ENCODE measurements at places on chromosomes 16 and 17. TPM values are rescaled to one million over a fixed set of nuclear protein-coding genes. Genes with fewer than 3 reads are reported as not detected.
A peak's percentile ranks its signal among the peaks of the same experiment; 100 is the strongest.

DNA sequence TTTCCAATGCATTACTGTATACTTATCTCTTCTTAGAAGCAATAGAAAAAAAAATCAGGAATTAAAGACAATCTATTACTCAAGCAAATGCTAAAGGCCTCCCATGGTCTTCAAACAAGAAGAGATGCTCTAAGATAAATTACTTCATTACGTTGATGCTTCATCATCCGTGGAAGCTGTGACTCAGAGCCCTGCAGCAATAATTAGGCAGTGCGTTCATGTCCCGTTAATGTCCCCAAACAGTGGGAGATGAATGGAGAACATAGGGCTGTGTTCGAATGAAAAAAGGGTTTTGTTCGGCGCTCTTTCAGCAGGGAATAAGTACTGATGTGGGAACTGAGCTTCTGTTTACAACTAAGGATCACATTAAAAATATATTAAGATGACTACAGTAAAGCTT is 15.9 kb upstream of the PDXDC1 start:
- H3K36me3 ChIP-seq = no peaks in the 10 kb centered on the region
- no peaks in the 10 kb centered on the region for H3K27me3 ChIP-seq
- H3K27ac ChIP-seq = no peak overlapping the region
- no peak for DNase-seq

GRCh38 chr17:16211590-16211989 is 3.7 kb downstream of the NCOR1 start:
- DNase-seq = no peak
- H3K27ac ChIP-seq = no peak overlapping the region
- H3K4me1 ChIP-seq = peaks cover 17% of the 10 kb centered on the region
- H3K4me3 ChIP-seq = no peak overlapping the region
- H3K36me3 ChIP-seq = no peaks in the 10 kb centered on the region

GRCh38 chr17:79332011-79332554 is 257.5 kb downstream of the ENGASE start:
- no peaks in the 10 kb centered on the region for H3K36me3 ChIP-seq
- H3K27me3 ChIP-seq = peaks cover 4% of the 10 kb centered on the region
- no peak overlapping the region for H3K4me3 ChIP-seq
- peaks cover 25% of the 10 kb centered on the region for H3K4me1 ChIP-seq
- no peak overlapping the region for H3K27ac ChIP-seq
- no peak for DNase-seq

DNA sequence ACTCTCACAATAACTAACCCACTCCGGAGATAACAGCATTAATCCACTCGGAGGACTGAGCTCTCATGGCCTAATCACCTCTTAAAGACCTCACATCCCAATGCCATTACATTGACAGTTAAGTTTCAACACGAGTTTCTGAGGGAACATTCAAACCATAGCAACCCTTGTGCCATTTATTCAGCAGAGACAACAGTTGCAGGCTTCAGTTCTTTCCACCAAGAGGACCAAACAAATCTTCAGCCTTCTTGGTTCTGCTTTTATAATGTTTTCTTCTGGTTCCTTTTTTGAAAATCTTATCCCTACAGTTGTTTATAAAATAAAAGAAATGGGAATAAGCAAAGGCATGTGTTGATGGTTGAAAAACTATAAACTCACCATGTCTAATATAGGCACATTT is 2.1 kb upstream of the CD300E start:
- no peak overlapping the region for H3K27ac ChIP-seq
- H3K4me1 ChIP-seq = peaks cover 4% of the 10 kb centered on the region
- DNase-seq = no peak
- H3K36me3 ChIP-seq = no peaks in the 10 kb centered on the region
- H3K27me3 ChIP-seq = peaks cover 55% of the 10 kb centered on the region

DNA sequence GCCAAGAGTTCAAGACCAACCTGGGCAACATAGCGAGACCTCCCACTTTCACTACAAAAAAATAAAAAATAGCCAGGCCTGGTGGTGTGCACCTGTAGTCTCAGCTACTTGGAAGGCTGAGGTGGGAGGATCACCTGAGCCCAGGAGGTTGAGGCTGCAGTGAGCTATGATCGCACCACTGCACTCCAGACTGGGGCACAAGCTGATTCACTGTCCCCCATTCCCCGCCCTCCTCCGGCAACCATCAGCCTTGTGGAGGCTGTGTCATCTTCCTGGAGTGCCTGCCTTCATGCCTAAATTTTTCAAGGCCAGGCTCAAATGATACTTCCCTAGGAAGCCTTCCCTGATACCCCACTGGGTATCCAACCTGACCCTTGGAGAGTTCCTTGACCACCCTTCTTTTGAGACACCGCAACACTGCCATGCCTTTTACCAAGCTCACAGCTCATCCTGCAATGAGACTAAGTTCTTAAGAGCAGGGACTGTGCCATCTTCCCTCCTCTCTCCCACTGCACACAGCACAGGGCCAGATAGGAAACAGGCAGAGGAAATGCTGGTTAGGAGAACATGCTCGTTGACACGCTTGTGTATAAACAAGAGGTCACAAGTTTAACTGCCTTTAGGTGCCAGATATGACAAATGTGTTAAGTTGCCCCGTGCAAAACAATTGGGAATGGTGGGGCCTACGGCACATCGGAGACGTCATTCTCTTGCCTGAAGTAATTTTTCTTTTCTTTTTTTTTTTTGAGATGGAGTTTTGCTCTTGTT is 3.9 kb upstream of the SRCAP start:
- DNase-seq = no peak
- H3K4me1 ChIP-seq = peaks cover 33% of the 10 kb centered on the region
- peaks cover 81% of the 10 kb centered on the region for H3K27me3 ChIP-seq
- H3K4me3 ChIP-seq = no peak overlapping the region
- H3K36me3 ChIP-seq = peaks cover 5% of the 10 kb centered on the region
- H3K27ac ChIP-seq = no peak overlapping the region

- H3K27me3 ChIP-seq = peaks cover 25% of the 10 kb centered on the region
- H3K36me3 ChIP-seq = no peaks in the 10 kb centered on the region
- H3K4me3 ChIP-seq = peak overlapping the region; percentile 78
- peaks cover 14% of the 10 kb centered on the region for H3K4me1 ChIP-seq
These were observed 516 bp downstream of the CPNE2 start for GRCh38 chr16:57092786-57093411.

- DNase-seq = no peak
- H3K4me3 ChIP-seq = no peak overlapping the region
- no peaks in the 10 kb centered on the region for H3K4me1 ChIP-seq
- no peaks in the 10 kb centered on the region for H3K27me3 ChIP-seq
These were observed 11.4 kb upstream of the PLK1 start for GRCh38 chr16:23667355-23667659.

DNA sequence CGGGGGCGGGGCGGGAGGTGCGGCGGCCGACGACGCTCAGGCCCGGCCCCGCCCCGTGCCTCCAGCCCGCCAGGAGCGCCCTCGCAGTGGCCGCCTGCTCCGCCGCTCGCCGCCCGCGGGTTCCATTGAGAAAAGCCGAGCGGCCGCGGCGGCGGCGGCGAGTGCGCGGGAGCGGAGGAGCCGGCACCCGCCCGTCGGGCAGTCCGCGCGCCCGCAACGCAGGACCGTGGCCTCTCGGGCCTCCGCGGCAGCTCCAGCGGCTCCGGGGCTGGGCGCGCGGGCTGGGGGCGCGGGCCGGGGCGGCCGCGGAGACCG is at the start of gene ZFPM1:
ZFPM1 (plus strand) TSS at position 64 of the 315 bp plus-strand sequence. CDS start 359 bp downstream, outside the sequence.
- H3K4me1 ChIP-seq = peaks cover 8% of the 10 kb centered on the region
- no peaks in the 10 kb centered on the region for H3K36me3 ChIP-seq
- peak within 1 kb of the TSS; percentile 67 for H3K4me3 ChIP-seq
- peaks cover 62% of the 10 kb centered on the region for H3K27me3 ChIP-seq

DNA sequence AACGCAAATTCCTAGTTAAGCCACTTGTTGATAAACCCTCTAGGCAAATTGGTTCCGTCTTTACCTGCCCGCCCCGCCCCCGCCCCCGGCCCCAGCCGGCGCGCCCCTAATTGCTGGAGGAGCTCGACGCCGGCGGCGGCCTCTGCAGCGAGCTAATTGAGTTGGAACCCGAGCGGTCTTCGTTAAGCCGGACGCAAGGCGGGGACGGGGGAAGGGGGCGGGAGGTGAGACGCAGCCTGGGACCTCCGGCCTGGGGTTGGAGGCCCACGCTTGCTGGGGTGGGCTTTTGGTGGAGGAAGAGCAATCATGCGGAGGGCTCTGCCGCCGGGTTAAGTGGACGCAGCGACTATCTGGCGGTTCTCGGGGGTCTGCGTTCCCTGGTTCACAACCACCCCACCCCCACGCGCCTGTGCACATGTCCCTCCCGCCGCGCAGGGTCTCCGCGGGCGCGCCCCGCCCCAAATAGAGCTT is 12.7 kb upstream of the FOXF1 start:
- H3K4me1 ChIP-seq = peaks cover 49% of the 10 kb centered on the region
- H3K27ac ChIP-seq = no peak overlapping the region
- H3K4me3 ChIP-seq = no peak overlapping the region
- DNase-seq = peak; percentile 70

- H3K4me3 ChIP-seq = no peak overlapping the region
- no peaks in the 10 kb centered on the region for H3K4me1 ChIP-seq
- DNase-seq = no peak
- no peak overlapping the region for H3K27ac ChIP-seq
- H3K27me3 ChIP-seq = no peaks in the 10 kb centered on the region
These were observed 24.4 kb upstream of the WSCD1 start for GRCh38 chr17:6045621-6046357.

DNA sequence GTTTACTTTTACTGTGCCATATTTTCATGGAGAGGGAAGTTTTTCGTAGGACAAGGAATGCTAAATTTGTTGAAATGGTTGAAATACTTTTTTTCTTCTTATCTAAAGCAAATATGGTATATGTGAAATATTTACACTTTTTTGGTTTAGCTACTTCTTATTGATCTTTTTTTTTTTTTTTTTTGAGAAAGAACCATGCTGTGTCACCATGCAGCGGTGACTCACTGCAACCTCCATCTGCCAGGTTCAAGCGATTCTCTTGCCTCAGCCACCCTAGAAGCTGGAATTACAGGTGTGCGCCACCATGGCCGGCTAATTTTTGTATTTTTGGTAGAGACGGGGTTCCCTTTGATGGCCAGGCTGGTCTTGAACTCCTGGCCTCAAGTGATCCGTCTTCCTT is 100.5 kb downstream of the FTO start:
- H3K27me3 ChIP-seq = no peaks in the 10 kb centered on the region
- 0 out of 2 replicates have a peak, but pooled peaks cover 6% of the 10 kb centered on the region for H3K36me3 ChIP-seq
- H3K4me3 ChIP-seq = no peak overlapping the region
- H3K4me1 ChIP-seq = peaks cover 46% of the 10 kb centered on the region
- no peak overlapping the region for H3K27ac ChIP-seq

DNA sequence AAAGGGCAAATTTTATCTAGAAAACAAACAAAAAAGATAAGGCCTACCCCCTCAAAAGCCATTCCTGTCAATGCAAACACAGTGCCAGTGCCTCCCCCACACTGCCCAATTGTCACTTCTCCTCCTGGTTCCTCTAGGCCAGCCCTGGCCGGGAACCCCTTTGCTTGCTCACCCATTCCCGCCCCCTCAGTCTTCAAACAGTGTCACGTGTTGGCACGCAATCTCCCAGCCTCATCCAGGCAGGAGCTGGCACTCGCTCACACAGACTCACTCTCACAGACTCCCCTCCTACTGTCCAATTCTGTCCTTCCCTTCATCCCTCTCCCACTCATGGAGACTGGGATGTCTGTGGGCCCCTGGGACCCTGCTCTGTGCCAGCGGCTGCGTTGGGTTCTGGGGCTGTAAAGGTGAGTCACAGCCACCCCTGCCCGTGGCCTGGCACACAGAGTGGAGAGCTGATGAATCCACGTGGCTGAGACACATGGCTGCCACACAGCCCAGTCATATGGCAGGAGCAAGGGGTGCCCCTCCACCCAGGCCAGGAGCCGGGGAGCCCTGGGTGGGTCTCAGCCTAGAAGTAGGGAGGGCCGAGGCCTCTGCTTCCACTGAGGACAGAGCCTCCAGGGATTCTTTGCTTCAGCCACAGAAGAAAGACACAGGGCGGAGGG is 54.8 kb downstream of the VAC14 start:
- no peak for DNase-seq
- no peak overlapping the region for H3K27ac ChIP-seq
- no peak overlapping the region for H3K4me3 ChIP-seq
- H3K4me1 ChIP-seq = peaks cover 13% of the 10 kb centered on the region
- H3K36me3 ChIP-seq = peaks cover 19% of the 10 kb centered on the region

- no peak for DNase-seq
- H3K27me3 ChIP-seq = no peaks in the 10 kb centered on the region
- no peak overlapping the region for H3K27ac ChIP-seq
- no peaks in the 10 kb centered on the region for H3K4me1 ChIP-seq
- H3K4me3 ChIP-seq = no peak overlapping the region
- no peaks in the 10 kb centered on the region for H3K36me3 ChIP-seq
These were observed 86.8 kb downstream of the AXIN2 start for GRCh38 chr17:65474660-65475059.

DNA sequence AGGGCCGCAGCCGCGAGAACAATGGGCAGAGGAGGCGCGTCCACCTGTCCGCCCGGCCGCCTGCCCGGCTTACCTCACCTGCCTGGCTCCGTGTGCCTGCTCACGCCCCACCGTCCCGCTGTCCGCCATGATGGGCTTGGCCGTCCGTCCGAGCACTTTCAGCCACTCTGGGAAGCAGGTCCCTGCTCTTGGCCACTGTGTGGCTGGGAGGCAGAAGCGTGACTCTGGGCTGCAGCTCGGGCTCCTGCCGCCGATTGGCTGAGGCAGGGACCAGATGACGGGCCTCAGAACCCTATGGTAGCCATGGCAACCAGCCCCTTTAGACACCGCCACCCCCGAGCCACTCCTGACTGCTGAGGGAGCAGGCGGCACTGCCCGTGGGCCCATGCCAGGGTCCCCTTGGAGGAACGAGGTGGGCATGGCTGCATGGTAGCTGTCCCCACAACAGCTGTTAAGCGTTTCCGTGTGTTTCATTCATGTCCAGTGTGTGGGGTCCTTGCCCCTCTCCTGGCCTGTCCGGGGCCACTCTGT is 8.9 kb upstream of the AXIN1 start:
- no peak overlapping the region for H3K4me3 ChIP-seq
- no peak overlapping the region for H3K27ac ChIP-seq
- H3K27me3 ChIP-seq = no peaks in the 10 kb centered on the region
- H3K4me1 ChIP-seq = no peaks in the 10 kb centered on the region

- H3K4me1 ChIP-seq = peaks cover 42% of the 10 kb centered on the region
- H3K27me3 ChIP-seq = no peaks in the 10 kb centered on the region
- no peak for DNase-seq
- H3K4me3 ChIP-seq = no peak overlapping the region
- H3K27ac ChIP-seq = no peak overlapping the region
These were observed 147.4 kb upstream of the TBX2 start for GRCh38 chr17:61251939-61252865.

DNA sequence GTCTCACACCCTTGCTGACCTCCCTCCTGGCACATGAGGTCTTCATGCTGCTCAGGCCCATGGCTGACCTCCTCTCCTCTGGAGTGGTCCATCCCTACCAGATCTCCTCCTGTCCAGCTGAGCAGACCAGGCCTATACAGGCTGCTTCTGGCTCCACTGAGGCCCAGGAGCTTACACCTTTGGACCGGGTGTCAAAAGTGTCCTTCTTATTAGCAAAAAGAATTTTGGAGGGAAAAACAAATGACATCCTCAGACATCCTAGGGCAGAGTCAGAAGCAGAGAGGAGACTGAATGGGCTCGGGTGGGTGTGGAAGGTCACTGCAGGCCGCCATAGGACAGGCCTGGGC is 38.1 kb downstream of the WSB1 start:
- no peak for DNase-seq
- H3K4me1 ChIP-seq = peaks cover 46% of the 10 kb centered on the region
- peaks cover 5% of the 10 kb centered on the region for H3K27me3 ChIP-seq
- H3K4me3 ChIP-seq = peak overlapping the region; percentile 67
- H3K36me3 ChIP-seq = no peaks in the 10 kb centered on the region

Gene TBC1D28
- total RNA-seq = 0.09 TPM

Gene C17orf75
- total RNA-seq = 49.4 TPM

Gene ABCC12
- total RNA-seq = not detected

Gene ABCA6
- not detected for total RNA-seq

Gene DNAI2
- 0.23 TPM for total RNA-seq

Gene SEPTIN12
- not detected for total RNA-seq

Gene MRM3
- 25.0 TPM for total RNA-seq

Gene ADAT1
- 46.0 TPM for total RNA-seq
